Substantia nigra (tissue), 51 donors: ENCODE measurements at places on chromosomes 3 and 15.

- no peak for DNase-seq
Observed at GRCh38 chr15:77168141-77168540, 97.2 kb upstream of the TSPAN3 start.

GRCh38 chr3:189171707-189172106 is at the start of gene TPRG1:
TSS of gene TPRG1 (plus strand) at chr3:189171971. CDS start at chr3:189207385, 35,414 bp downstream.
- DNase-seq, result no peak

GRCh38 chr15:31131853-31132375 is 30.4 kb upstream of the TRPM1 start:
- DNase-seq, result no peak

DNA sequence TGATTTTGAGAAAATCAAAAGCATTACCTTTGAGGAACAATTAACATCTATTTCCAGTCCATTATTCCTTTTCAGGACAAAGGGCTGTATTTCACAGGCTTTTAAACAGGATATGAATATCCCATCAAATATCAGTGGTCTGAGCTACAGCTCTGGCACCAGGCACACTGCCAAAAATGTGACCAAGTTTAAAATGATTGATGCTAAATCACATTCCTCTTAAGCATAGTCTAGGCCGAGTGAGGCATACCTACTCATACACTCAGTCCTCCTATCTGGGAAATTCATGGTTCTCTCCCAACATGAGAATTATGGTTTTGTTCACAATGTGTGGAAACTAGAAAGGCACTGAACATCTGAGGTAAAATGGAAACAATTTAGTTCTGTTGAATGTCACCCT is 683.5 kb downstream of the TUSC7 start:
- no peak for DNase-seq

GRCh38 chr3:170441412-170441811 is 22.7 kb downstream of the CLDN11 start:
- DNase-seq, result no peak

- DNase-seq, result no peak
Observed at GRCh38 chr3:31661993-31662670, 129.4 kb downstream of the STT3B start.

DNA sequence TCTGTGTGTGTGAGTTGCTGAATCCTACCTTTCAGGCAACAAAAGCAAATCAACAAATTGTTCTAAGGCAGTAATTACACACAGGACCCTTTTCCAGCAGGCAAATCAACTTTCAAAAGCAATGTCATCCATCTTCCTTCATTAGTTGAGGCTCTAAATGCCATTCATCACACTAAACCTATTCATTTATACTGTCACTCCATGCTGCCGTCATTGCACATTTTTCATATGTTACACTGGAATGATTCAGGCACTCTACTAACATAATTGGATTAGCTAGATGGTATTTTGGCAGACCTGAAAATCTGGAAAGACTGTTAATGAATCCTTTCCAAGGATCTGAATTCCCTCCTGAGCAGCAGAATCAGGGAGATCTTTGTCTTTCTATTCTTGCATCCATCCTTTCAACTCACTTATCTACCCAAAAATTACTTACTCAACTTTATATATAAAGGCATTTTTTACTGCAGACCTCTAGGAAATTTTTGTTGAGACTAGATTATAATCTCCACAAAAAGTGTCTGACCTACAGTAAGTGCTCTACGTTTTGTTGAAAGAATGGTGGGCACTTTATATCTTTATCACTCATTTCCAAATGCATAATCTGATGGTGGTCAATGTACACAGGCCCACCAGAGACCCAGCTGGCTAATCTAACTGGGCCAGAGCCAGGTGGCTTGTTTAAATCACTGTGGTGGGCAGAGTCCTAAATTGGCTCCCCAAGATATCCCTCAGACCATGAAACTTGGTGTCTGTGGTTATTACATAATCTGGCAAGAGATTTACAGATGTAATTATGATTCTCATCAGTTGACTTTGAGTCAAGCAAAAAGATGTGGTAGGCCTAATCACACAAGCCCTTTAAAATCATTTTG is 25.0 kb downstream of the MIX23 start:
- no peak for DNase-seq

DNA sequence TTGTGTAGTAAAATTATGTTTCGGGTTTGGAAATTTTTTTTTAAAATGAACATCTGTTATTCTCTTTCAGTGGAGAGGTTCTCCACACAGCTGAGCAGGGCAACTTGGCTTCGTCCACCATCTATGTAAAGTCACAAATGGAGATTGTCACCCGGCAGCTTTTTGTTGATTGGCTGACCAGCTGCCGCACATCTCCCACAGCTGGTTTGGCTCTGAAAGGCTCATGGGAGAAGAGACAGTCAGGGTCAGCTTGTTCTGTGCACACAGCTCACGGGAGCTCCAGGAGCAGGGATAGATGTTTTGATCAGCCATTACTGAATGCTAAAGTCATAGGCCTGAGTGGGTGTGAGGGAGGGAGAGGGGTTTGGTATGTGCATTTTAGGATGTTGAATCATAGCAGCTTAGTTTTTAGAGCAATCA is 12.9 kb upstream of the CCDC80 start:
- DNase-seq, result no peak

DNA sequence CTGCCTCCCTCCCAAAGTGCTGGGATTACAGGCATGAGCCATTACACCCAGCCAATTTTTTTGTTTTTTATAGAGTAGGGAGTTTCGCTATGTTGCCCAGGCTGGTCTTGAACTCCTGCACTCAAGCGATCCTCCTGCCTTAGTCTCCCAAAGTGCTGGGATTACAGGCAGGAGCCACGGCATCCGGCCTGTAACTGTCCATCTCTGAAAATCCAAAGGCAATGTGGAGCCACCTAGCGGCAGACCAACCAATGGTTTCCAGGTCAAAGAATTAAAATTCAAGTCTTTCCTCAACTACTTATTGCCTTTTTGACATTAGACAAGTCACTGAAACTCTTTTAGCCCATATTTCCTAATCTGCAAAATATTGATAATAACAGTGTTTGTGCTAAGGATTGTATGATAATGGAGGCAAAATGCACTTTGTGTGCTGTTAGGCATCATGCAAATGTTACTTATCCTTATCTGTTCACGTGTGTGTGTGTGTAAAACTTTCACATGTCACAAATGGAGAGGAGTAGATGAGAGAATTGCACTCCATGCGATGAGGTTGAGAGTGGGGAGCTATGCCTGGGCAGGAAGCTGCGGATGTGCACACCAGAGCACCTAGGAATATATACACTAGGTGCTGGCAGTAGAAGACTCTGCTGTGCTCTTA is 48.7 kb downstream of the COL8A1 start:
- peak; percentile 32 for DNase-seq

DNA sequence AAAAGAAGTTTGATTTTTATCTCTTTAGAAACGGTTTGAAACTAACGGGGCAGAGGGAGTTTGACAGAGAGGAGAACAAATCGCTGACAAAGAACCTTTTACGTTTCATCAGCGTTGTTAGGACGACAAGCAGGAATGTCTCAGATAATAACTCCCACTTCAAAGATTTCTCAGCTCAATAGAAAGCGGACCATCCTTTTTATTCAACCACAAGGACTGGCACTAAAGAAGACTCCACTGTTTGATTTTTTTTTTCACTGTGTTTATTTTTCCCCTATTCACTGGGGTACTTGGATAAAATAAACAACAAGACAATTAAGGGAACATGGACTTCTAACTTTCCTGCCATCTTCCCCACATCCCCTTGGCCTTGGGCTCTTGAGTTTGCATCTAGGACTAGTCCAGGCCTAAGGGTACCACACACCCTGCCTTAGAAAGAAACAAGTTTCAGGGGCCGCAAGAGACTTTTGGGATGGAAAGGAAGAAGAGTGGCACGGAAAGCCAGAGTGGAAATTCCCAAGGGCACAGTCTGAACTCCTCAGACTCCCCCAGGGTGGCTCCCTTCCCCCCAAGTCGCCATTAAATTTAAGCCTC is 19.0 kb downstream of the ZIC4 start:
- DNase-seq, result no peak

- DNase-seq, result no peak
Observed at GRCh38 chr15:80754014-80754413, 25.2 kb upstream of the CEMIP start.

- peak; percentile 4 for DNase-seq
Observed at GRCh38 chr3:132256989-132257388, 60.2 kb upstream of the ACP3 start.

DNA sequence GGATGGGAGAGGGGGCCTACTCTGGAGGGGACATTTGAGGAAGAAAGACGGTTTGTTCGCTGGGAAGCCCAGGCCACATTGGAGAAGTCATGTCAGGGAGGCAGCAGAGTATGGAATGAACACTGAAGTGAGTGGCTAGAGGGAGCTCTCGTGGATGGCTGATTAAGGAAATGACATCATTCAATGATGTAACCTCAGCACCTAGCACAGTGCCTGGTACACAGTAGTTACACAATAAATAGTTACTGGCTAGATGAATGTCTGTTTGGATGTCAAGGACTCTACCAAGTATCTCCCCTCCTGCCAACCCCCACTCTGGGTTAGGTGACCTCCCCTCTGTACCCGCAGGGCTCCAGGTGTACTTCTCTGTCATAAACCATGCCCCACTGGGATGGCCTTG is 121.1 kb downstream of the CLSTN2 start:
- no peak for DNase-seq

DNA sequence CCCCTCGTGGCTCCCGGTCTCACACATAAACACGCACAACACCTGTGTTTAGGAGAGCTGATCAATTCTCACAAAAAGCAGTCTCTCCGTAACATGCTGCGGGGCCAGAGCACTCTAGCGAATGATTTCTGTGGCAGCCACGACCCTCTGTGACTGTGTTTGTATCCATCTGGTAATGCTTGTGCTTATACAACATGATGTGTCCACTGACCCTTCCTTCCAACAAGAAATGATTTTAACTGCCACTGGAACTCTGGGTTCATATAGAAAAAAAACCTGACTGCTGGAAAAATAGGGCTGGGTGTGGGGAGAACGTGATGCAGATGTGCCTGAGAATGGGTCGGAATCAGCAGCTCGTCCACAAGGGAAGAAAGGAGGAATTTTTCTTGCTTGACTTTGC is 410.2 kb downstream of the GAP43 start:
- DNase-seq, result no peak

DNA sequence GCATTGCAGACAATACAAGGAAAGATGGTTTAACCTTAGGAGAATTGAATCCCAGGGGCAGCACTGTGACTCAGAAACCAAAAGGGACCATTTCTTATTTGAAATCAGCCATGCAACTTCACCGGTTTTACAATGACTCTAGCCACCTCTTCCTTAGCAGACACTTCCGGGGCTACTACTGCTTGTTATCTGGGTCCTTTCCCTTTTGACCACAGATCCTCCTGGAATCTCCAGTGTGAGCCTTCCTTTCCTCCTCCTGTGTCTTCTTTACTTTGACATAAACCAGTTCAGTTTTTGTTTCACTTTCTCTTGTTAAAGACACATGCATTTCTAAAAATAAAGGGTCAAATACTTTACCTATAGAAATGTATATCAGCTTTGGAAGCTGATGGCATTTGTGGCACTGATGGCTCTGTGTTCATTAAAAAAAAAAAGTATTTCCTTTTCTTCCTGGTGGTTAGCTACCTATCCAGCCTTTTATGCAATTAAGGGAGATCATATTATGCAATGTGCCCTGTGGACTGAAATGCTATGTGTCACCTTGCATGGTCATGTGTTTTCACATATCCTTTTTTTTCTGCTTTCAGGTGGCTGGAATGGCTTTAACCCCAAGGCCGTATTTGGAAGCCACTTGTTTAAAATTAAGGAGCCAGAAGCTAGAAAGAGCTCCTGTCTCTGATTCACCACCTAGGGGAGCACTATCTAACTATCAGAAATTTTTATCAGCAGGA is 296.2 kb downstream of the CHL1 start:
- no peak for DNase-seq

DNA sequence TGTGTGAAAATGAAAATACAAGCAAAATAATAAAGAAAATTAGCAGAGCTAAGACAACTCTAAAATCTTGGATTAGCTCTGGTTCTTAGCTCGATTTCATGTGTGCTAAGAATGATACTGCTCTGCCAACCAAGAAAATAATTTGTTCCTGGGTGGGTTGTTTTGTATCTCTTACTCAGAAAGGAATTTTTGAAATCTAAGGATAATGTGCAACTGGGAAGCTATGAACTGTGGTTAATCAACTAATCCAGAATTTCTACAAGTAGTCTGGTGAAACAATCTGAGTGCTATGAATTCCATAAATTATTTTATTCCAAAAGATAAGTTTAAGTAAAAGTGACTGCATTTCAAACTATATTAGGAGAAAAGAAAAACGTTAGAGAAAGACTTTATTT is 92.0 kb downstream of the TFDP2 start:
- no peak for DNase-seq

DNA sequence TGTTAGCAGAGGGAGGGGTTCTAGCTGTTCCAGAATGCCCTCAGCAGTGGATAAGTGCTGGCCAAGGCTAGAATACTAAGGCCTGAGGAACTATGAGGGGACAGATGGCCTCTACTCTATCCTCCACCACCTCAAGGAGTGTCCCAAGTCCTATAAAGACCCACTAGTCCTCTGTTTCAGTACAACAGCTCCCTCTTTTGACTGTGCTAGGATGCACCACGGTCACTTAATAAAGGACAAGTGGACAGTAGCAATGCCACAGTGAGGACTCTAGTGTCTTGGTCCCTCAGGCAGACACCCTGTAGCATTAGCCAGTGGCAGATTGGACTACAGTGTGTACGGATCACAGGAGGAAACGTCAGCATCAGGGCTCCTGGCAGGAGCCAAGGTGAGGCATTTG is 171.8 kb upstream of the PROK2 start:
- peak; percentile 1 for DNase-seq

GRCh38 chr15:100194996-100195395 is 146.8 kb downstream of the ADAMTS17 start:
- DNase-seq, result no peak

DNA sequence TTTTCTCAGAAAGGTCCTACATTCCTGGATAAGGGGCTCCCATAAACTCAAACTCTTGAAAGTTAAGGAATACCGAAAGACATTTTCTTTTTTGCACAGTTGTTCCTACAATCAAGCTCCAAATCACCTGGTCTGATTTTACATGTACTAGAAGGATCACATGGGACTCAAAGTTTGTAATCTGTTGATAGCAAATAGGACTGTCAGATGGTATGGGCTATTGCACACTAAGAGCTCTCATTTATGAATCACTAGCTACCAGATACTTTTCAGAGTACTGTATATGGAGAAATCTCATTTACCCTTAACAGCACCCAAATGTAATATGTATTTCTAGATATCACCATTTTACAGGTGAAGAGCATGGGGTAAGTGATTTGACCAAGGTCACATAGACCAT is 49.5 kb upstream of the CMSS1 start:
- DNase-seq, result no peak

- no peak for DNase-seq
Observed at GRCh38 chr3:169969174-169970095, 2.8 kb downstream of the SEC62 start.
